ENCODE measurements at places on chromosomes 6 and 20.

DNA sequence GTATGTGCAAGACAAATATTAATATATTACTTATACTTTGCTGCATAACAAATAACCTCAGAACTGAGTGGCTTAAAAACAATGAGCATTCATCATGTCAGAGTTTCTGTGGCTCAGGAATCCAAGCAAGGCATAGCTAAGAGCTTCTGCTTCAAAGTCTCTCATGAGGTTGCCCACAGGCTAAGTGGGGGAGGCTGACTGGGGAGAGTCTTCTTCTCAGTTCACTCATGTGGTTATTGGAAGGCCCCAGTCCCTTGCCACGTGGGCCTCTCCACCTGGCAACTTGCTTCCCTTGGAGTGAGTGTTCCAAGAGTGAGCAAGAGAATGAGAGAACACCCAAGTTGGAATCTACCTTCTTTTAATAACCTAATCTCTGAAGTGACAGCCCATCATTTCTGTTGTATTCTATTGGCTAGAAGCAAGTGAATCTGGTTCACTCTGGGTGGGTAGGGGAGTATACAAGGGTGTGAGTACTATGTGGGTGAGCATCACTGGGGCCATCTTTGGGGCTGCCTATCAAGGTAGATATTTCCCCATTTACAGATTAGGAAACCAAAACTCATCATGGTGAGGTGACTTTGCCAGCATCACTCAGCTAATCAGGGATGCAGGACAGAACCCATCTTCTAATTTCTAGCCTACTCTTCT lies 36.0 kb downstream of the DNAH8 start:
- DNase-seq, result no peak

DNA sequence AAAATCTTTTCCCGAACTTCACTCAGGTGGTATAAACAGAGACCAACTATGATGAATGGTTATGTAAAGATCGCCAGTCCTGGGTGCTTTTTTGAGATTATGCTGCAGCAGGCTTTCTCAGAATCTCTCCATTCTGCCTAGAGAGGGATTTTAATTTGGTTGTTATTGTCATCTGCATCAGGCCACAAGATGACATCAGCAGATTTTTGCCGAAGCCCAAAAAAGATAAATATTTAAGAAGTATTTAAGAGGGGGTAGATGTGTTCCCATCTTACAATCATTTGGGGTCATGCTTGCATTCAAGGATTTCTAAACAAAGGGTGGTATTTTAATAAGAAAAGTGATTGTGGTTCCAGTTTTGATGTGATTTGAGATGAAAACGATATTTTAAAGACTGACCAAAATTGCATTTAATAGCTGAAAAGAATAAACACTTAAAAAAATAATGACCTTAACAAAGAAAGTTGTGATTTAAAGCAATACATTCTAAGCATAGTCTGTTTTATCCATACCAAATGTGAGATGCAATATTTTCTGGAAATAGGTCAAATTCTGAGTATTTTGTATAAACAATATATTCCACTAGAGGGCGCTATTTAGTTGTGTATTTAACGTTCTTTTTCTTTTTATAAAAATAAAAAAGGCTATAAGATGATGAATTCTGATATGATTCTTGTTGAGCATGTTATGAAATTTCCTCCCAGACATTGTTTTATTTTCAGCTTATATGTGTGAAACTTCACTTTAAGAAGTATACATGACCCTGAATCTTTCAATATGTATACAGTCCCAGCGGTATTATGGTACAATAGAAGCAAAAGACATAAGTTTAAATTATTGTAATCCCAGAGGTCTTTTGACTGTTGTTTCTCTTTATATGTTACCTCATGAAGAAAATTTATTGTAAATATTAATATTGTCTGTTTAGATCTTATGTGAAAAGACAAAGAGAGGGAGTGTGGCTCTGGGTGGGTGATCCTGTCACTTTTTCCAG lies 51.0 kb upstream of the ZFP64 start:
- DNase-seq, result no peak

DNA sequence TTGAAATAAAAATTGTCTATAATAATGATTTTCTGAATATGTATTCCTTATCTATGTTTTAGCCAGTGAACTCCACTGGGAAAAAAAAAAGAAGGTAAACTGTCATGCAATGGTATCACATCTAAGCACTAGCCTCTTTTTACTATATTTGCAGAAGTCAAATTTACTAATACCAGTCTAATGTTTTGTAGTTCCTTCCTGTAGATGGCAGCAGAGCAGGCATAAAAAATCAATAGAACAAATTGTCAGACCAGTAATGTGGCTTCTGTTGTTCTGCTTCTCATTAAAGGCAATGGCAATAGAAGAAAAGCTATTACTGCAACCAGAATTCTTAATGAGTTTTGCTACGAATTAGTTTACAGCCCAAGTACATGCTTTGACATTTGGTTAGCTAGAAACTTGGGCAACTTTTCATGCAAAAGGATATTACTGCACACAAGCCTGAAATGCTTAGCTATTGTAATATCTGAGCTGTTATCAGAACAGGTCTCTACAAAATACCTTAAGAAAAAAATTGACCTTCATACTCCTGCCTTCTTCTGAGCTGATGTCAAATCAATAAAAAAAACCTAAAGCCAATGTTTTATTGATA lies 476.9 kb downstream of the KHDRBS2 start:
- DNase-seq, result no peak

GRCh38 chr20:53276143-53276542 lies 304.0 kb downstream of the TSHZ2 start:
- no peak for DNase-seq

- no peak for DNase-seq
Observed at GRCh38 chr6:76466286-76466685, 393.8 kb upstream of the IMPG1 start.

DNA sequence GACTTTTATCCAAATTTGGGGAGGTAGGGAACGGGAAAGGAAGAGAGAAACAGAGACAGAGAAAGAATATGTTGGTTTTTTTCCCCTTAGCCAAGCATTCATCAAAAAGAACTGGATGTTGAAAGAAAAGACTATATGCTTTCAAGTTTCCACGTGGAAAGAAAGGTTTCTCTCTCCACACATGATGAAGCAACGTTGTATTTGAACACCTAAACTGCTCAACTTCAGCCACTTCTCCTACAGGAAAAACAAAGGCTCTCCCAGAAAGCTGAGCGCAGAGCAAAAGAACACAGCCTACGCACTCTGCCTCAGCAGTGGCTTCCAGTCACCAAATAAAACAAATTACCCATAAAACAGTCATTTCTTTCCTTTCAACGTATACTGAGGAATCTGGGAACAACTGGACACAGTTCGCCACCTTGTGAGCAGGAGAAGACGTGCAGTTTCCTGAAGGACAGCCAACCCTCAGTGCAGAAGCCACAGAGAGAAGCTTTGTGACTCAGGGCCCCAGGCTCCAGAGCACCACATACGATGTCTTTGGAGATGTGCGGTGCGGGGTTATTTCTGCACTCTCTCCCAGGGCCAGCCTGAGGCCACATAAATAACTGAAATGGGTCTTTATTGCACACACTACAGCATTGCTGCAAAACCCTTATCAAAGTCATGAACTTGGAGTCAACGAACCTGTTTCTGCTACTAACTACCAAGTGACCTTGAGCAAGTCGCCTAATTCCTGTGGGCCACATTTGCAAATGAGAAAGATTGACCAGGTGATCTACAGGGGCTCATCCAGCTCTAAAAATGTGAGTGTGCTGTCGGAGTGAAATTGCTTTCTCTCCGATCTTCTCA lies 10.1 kb downstream of the IL17F start:
- DNase-seq, result no peak

DNA sequence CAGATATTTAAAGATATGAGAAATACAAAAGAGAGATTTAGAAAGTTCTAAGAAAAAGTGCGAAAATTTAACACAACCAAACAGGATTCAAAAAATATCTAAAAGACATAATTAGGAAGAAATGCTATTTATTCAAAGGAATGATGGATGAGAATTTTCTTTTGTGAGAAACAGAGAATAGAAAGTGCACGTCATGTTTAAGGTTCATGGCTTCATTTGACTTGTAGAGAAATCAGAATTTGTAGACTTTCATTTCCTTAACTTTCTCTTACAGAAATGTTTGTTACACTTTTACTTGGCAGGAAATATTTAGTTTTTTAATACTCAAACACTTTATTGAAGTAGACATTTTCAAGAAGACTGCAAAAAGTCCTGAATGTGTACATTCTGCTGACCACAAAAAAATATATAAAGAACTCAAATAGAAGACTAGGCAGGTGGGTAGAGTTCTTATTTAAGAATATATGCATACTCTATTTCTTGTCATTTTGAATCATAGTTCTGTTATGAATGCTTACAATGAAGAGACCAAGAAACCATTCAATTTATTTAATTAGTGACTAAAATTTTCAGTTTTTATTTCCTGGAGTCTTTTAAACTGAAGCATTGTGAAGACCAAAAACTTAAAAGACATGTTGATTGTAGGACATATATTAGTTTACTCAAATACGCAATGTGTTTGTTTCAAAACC lies 710.5 kb upstream of the HS3ST5 start:
- no peak for DNase-seq

DNA sequence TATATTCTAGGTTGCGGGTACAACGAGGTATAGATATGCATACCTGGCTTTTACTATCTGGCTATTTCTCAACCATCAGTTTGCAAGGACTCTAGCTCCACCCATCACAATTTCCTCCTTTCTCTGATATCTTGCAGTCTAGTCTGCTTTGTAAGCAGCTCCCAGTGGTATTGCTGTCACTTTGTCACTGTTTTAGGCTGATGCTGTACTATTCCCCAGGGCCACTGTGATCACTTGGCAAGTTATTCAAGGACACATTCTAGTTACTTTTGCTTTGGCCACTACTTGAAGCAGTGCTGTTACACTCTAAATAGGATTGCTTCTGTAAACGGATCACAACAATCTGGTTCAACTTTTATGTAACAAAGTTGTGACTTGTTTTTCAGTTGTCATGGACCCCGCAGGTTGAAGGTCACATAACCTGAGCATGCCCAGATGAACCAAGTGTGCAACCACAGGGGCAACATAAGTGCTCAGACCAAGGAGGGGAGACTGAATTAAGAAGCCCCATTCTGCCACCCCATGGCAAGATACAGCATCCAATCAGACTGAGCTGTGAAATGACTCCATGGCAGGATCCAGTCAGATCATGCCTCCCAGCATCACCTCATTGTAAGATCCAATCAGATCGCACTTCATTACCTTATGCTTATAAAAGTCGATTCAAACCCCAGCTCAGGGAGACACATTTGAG lies 588.4 kb upstream of the CITED2 start:
- DNase-seq, result no peak

GRCh38 chr6:56851074-56851473 lies 103.8 kb upstream of the BEND6 start:
- DNase-seq, result no peak

DNA sequence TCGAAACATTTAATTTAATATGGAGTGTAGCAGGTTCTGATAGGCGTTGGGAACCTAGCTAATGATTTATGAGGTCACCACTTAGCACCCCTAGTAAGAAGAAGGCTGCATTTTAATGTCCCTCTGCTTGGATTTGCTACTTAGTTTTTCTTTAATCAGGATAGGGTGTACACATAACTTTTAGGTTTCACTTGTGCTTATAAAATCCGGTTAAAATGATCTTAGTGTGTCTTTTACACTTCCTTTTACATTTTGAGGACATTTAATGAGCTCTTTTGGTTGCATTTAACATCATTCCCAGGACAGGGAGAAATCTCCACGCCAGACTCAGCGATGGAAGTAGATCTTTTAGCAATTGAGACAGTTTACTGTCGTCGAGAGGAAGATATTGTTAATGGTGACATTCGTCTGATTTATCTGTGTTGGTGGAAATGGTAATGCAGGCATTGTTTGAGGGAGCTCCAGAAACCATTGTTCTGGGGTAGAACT lies 5.6 kb downstream of the TFAP2A start:
- no peak for DNase-seq

- DNase-seq, result no peak
Observed at GRCh38 chr6:153170511-153170910, 39.4 kb upstream of the RGS17 start.

DNA sequence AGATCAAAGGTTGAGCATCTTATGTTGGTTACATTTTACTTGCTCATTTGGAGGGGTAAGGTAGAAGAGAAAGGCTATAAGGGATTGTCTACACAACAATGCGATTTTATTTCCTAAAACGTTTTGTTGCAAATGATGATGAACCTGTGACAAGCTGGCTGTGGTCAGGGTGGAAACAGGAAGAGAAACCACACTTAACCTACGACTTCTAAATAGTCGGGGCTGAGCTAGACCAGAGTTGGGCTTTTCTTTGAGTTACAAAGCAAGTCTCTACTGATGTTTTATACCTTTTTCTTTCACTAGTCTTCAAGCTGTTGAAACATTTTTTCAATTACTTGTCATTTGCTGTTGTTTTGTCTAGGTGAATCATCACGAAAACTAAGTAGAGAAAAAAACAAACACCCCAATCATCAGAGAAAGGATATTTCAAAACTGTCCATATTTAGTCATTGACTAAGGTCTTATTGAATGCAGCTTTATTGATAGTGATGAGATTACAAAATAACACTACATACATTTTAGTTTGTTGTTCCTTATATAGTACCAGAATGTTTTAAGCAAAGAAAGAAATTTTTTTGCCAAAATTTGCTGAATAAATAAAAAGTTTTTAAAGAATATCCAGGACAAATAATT lies 18.0 kb downstream of the KLHL31 start:
- no peak for DNase-seq

DNA sequence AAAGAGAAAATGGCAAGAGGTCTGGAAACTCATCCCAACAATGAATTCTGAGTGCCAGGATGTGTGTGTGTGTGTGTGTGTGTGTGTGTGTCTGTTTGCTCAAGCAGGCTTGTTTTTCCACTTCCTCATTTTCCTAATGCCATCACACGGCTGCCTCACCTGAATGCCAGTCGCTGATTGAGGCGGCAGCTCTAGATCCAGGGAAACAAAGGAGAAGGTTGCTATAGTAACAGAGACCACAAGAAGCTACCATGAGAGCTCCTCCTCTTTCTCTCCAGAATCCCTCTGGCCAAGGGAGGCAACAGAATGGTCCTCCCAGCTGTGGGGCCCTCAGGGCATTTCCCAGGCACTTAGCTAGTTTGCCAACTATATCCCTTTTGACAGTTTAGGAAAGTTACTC lies 241.1 kb upstream of the TSHZ2 start:
- DNase-seq, result no peak

DNA sequence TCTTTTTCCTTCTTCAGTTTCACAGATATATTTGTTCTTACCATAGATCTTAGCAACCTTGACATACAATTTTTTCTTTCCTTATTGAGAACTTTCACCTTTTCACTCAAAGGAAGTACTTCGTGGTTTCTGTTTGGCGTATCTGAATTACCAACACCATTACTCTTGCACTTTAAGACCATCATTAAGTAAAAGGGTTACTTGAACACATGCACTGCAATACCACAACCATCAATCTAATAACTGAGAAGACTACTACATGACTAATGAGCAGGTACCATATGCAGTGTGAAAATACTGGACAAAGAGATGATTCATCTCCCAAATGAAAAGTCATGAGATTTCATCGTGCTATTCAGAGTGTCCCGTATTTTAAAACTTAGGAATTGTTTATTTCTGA lies 21.7 kb upstream of the SENP6 start:
- no peak for DNase-seq

Data from brain pericyte (primary cell).